Smooth muscle cell of trachea (primary cell): ENCODE measurements at places on chromosomes 16 and 17. TPM values are rescaled to one million over a fixed set of nuclear protein-coding genes. Genes with fewer than 3 reads are reported as not detected.

CNTD1 gene
- 0.66 TPM in 1 of 2 replicates, not detected in the other for total RNA-seq

CD300H gene
- not detected in 2 replicates for total RNA-seq

SPATA32 gene
- not detected in 2 replicates for total RNA-seq

OR1F1 gene
- not detected in 2 replicates for total RNA-seq

BPTF gene
- 28.0 and 56.3 TPM in 2 replicates for total RNA-seq

SKAP1 gene
- not detected in 2 replicates for total RNA-seq

COX6A2 gene
- not detected in 2 replicates for total RNA-seq

KIAA0513 gene
- total RNA-seq, result 29.4 and 82.7 TPM in 2 replicates

TOX3 gene
- not detected in 2 replicates for total RNA-seq

ANKFN1 gene
- not detected in 2 replicates for total RNA-seq

C17orf50 gene
- total RNA-seq, result not detected in 2 replicates

ZG16 gene
- not detected in 2 replicates for total RNA-seq

NPW gene
- 0.29 and 2.5 TPM in 2 replicates for total RNA-seq

SLFN14 gene
- total RNA-seq, result not detected in 2 replicates

POLR3K gene
- 2.0 and 3.6 TPM in 2 replicates for total RNA-seq

SLC5A10 gene
- not detected in 2 replicates for total RNA-seq

TAT gene
- not detected in 2 replicates for total RNA-seq

NEUROD2 gene
- total RNA-seq, result not detected in 2 replicates

TEKT5 gene
- 0.15 TPM in 1 of 2 replicates, not detected in the other for total RNA-seq

MT1G gene
- total RNA-seq, result 0.58 TPM in 1 of 2 replicates, not detected in the other

DHX58 gene
- total RNA-seq, result 17.2 and 25.6 TPM in 2 replicates

WBP2 gene
- 32.1 and 45.0 TPM in 2 replicates for total RNA-seq

COX10 gene
- 14.4 and 18.2 TPM in 2 replicates for total RNA-seq

CWC25 gene
- total RNA-seq, result 8.4 and 10.9 TPM in 2 replicates

KRTAP3-2 gene
- total RNA-seq, result not detected in 2 replicates

STAC2 gene
- not detected in 2 replicates for total RNA-seq

MED13 gene
- total RNA-seq, result 41.2 and 43.3 TPM in 2 replicates

HAP1 gene
- total RNA-seq, result under 0.01 and 0.17 TPM in 2 replicates

MMP15 gene
- 1.6 and 6.1 TPM in 2 replicates for total RNA-seq

SNN gene
- 20.1 and 28.4 TPM in 2 replicates for total RNA-seq

LITAFD gene
- not detected in 2 replicates for total RNA-seq

PRSS27 gene
- total RNA-seq, result 0.58 and 1.3 TPM in 2 replicates

RBFOX1 gene
- total RNA-seq, result not detected in 2 replicates

ANKRD40CL gene
- not detected in 2 replicates for total RNA-seq

SMPD3 gene
- 0.33 TPM in 1 of 2 replicates, not detected in the other for total RNA-seq

SLC6A4 gene
- total RNA-seq, result under 0.01 TPM in 1 of 2 replicates, not detected in the other

CA7 gene
- not detected in 2 replicates for total RNA-seq

SBK1 gene
- under 0.01 TPM in 1 of 2 replicates, not detected in the other for total RNA-seq

NPIPB13 gene
- 0.15 and 2.0 TPM in 2 replicates for total RNA-seq

SLC16A11 gene
- total RNA-seq, result 0.66 TPM in 1 of 2 replicates, not detected in the other

RNF157 gene
- 1.7 and 5.1 TPM in 2 replicates for total RNA-seq

VPS9D1 gene
- total RNA-seq, result 12.8 and 18.2 TPM in 2 replicates
